ENCODE measurements at places on chromosomes 5 and 9.

GRCh38 chr9:137127301-137128157 lies 11.4 kb upstream of the GRIN1 start:
- DNase-seq, result no peak

- no peak for DNase-seq
Measured at GRCh38 chr9:1057910-1058309, 7.8 kb downstream of the DMRT2 start.

DNA sequence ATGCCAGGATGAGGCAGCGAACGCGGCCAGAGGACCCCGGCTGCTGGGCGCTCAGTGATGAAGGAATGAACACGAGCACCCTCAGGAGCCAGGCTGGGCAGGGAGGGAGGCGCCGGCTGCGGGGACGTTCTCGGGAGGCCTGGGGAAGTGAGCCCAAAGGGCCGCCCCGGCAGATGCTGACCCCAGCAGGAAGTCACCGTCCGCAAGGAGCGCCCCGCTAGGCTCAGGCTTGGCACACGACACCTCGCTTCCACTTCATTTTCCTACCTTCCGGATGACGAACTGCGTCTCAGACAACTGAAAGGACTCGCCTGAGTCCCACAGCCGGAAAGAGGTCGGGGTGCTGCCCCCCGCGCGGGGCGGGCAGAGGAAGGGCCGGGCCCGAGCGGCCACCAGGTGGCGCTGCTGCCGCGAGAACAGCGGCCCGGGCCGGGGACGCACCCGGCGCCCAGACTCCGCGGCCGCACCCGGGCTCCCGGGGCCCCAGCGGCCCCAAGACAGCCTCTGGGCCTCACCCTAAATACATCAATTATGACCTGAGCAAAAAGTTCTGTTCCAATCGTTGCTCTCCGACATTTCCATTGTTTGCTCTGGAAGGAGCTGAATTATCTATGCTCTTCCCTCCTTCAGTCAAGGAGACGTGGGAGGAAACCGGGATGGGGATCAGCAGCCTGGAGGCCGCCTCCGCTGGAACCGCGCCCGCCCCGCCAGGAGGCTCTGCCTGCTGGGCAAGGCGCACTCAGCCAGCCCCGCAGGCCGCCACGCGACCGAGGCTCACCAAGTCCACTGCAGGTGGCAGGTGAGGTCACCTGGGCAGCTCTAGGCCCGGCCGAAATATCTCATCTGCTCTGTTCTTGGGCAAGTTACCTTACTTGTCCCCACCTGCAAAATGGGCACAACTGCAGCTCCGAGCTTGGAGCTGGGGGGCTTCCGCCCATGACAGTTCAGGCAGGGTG lies 107.0 kb downstream of the ZNF354C start:
- peak; percentile 38 for DNase-seq

DNA sequence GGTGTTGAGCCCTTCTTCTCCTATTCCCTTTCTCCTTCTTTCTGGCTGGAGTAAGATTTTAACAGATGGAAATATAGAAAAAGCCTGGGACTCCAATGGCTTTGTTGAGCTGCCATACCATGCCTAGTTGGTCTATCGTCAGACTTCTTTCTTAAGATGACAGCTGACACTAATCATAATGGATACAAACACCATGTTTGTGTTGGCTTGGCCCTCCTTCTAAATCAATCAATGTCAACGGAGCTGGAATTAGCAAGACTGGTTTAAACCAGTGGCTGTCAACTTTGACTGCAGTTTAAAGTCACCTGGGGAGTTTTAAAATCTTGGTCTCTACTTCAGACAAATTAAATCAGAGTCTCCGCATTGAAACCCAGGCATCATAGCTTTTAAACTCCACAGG lies 264.5 kb upstream of the PRR16 start:
- no peak for DNase-seq

DNA sequence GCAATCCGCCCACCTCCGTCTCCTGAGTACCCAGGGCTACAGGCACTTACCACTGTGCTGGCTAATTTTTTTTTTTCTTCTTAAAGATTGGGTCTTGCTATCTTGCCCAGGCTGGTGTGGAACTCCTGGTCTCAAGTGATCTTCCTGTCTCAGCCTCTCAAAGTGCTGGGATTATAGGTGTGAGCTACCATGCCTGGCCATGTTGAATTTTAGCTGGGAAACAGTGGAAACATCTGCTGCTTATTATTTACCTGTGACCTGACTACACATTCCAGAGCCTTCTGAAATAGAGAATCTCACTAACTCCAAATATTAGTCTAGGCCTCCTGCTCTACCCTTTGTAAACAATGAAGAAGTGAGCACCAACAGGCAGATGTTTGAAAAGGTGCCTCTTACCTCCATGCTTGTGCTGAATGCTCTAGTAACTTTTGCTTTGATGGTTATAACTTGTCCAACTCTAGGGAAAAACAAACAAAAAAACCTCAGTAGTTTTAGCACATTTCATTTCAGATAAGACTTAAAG lies 22.5 kb downstream of the ACOT12 start:
- DNase-seq, result no peak

- no peak for DNase-seq
Measured at GRCh38 chr5:132951897-132952296, 11.5 kb downstream of the AFF4 start.

DNA sequence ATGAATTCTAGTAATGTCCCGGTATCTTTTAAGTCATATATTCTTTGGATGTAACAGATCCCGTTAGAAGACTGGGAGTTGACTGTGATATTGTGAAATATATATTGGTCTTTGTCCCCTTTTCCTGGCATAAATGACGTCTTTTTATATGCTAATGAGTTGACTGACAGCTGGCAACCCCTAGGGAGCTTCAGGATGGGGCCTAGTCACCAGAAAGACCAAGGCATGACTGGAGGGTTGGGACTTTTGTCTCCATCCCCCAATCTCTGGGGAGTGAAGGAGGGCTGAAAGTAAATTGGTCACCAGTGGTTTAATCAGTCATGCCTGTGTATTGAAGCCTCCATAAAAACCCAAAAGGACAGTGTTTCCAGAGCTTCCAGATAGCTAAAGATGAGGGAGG lies 241.6 kb downstream of the PJA2 start:
- no peak for DNase-seq

DNA sequence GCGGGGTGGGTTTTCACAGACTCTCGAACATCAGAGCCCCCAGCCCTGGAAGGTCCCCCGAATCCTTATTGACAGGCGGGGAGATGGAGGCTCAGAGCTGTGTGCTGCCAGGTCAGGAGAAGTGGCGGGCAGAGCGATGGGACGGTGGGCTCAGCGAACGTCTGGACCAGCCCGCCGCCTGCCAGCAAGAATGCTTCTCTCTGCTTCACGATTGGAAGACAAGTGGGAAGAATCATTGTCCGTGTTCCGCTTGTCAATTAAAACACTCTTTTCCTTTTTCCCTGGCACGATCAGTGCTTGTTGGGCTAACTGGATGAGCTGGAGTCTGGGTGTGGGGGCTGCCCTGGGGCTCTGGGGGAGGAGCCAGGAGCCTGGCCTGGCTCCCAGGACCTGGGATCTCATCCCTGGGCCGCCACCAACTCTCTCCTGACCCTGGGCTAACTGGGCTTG lies 1.6 kb downstream of the COL5A1 start:
- DNase-seq, result no peak

DNA sequence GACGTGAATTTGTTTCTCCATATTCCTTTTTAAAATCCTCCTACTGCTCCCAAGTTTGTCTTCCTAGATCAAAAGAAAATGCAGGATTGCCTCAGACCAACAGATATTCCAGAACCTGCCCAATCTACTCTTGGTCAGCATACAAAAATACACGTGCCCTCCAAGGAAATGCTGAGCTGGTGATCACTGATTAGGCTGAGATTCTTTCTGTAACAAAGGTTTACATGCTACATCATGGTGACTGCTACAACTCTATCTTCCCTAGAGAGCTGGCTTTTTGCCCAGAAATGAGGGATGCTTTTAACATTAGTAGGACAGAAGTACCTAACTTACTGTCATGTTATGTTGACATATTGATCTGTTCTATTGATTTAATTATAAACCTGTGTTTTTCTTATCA lies 35.5 kb downstream of the OR2Y1 start:
- DNase-seq, result no peak

GRCh38 chr9:135108831-135109510 lies 21.5 kb downstream of the OLFM1 start:
- no peak for DNase-seq

- no peak for DNase-seq
Measured at GRCh38 chr9:100473276-100474081, 530 bp downstream of the TMEFF1 start.

DNA sequence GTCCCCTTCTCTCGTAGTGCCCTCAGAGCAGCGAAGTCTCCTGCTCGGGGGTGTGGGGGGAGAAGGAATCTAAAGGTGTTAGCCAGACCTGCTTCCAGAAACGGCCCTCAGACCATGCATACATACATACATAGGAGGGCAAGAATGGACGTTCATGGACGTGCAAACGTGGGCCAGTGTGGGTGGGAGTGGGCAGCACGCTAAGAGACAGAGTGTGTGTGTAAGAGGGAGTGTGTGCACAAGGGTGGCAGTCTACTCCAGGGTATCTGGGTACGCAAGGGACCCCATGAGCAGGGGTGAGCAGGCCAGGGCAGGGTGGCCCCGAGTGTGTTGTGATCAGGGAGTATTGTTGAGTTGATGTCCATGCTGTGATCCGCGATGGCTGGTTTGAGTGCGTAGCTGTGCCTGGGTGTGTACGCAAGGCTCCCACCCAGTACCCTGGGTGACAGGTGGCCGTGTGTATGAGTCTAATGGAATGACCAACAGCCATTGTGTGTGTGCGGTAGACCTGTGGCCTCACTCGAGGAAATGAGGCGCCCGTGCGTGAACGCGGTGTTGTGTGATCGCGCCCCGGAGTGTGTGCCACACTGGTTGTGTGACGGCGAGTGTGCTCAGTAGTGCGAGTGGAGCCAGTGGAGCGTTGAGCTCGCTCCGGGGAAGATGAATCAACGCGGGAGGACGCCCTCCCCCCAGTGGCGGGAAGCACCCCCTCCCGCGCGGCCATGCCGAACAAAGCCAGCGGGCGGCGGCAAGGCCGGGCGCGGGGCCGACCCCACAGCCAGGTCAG lies 826 bp downstream of the GPRIN1 start:
- no peak for DNase-seq

DNA sequence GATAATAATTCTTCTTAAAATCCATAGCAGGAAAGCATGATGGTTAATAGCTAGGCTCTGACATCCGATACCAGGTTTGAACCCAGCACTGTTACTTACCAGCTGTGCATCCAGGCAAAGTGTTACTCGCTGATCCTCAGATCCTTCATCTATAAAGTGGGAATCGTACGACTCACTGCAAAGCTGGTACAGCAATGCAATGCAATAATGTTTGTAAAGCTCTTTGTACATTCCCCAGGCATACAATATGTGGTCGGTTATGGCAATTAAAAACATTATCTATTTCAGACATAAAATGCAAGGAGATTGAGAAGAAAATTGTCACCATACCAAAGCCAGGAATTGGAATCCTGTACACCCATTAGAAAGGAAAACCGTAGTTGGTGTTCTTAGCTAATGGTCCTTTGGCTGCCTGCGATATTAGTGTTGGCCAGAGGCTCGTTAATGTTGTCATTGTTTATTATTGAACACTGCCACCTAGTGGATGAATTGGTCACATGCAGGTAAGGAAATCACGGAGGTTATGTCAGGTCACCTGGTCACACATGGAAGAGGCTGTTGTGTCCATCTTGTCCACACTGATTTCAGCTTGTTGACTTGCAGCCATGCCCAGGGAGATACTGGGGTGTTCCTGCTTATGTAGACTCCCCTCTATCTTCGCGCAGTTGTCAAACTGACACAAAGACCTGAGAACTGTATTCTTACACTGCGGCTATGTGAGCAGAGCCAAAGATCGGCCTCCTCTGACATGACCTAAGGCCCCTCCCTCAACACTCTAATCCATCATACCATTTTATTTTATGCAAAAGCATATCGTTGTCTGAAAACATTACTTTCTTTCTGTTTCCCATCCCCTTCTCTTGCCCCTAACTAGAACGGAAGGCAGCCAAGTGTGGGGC lies 87.5 kb upstream of the PPP2R2B start:
- DNase-seq, result no peak

DNA sequence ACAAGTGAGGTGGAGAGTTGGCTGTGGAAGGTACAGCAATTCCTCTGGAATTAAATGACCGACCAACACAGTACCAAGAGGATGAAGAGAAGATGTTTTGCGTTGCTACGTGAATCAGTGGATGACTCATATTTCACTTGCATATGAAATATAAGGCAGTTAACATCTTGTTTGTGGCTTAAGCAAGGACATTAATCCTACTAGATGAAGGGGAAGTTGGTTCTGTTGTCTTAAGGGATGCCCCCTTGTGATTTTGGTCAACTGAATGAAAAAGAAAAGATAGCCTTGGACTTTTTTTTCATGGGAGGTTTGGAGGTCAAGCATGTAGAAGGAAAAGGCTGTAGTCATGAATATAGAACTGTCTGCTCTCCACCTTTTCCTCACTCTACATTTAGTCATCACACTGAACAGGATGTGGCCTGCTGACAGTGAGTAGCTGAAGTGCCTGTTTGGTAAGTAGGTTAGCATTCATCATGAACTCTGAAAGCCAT lies 33.9 kb downstream of the VLDLR start:
- DNase-seq, result peak; percentile 3

DNA sequence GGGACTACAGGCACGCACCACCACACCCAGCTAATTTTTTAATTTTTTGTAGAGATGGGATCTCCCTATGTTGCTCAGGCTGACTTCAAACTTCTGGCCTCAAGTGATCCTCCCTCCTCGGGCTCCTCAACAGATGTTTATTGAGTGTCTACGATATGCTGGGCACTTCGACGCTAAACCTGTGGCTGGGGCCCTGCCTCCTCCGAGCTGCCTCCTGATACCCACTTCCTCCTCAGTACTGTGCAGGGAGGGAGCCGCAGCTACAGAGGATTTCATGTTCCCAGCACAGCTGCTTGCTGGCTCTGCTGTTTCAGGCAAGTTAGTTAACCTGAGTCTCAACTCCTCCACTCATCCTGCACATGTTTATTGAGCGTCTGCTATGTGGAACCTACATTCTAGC lies 9.6 kb downstream of the AIF1L start:
- DNase-seq, result no peak

GRCh38 chr9:116151966-116152381 lies 1.6 kb upstream of the PAPPA start:
- no peak for DNase-seq

GRCh38 chr5:181161534-181162175 lies 14.3 kb downstream of the OR2V2 start:
- no peak for DNase-seq

DNA sequence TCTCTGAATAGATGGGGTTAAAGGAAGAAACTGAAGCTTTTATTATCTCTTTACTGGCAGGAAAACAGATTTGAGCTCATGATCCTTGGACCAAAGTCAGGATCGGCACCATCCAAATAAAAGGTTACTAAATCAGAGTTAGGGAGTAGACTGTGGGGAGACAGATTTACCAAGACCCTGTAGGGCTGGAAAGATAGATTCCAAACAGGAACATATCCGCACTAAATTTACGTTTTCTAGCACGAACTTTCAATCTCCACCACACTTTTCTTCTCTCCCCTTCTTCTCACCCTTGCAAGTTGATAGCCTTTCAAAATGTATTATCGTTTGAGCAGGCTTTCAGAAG lies 120.0 kb upstream of the HMHB1 start:
- no peak for DNase-seq

- DNase-seq, result no peak
Measured at GRCh38 chr5:139019880-139020279, 144.7 kb upstream of the LRRTM2 start.
